HFFc6 (cell line): ENCODE measurements at places on chromosomes 2 and 18. TPM values are rescaled to one million over a fixed set of nuclear protein-coding genes. Genes with fewer than 3 reads are reported as not detected.

SNRNP27 gene
- 47.0 to 59.7 TPM (median 48.0 TPM) in 3 replicates for total RNA-seq

SERPINB11 gene
- not detected in 3 replicates for total RNA-seq

MROH2A gene
- total RNA-seq, result not detected in 3 replicates

COQ10B gene
- total RNA-seq, result 38.9 to 43.5 TPM (median 41.4 TPM) in 3 replicates

UGT1A5 gene
- not detected in 3 replicates for total RNA-seq

ERMN gene
- total RNA-seq, result not detected in 3 replicates
